ENCODE measurements at places on chromosomes 7 and 10.

GRCh38 chr7:26181474-26182227, 18.9 kb downstream of the HNRNPA2B1 start:
- DNase-seq: no peak

GRCh38 chr7:2604608-2605174, 27.1 kb upstream of the TTYH3 start:
- no peak for DNase-seq

DNA sequence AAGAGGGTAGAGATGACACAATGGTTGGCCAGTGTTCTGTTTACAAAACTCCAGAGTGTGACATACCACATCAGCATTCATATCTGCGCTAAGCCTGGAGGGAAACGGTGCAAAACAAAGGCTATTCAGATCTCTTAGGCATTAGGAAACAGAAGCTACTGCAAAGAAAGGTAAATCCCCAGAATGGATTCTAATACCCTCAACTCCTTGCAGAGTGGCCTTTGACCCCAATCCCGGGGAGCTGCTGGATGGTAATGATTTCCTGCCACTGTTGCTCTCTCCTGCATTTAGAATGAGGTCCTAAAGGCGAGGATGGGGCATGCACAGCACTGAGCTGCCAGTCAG, 65.2 kb downstream of the AOAH start:
- DNase-seq: no peak

DNA sequence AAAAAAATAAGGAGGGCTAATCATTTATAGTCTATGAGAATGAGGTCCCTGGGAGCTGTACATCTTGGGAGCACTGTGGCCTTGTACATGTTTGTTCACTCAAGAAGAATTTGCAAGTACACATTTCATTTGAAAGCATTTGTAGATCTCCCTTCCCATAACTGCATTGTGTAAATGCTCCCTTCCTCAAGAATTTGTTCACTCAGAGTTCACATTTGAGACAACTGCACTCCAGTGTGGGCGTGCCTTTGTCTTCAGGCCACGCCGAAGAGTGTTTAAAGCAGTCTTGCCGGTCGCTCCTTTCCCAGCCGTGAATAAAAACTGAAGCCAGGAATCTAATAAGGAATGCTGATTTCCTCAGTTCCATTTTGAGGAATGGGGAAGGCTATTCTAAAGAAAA, 291.1 kb upstream of the LYZL1 start:
- DNase-seq: no peak

GRCh38 chr10:44395396-44395795, 10.5 kb upstream of the CXCL12 start:
- no peak for DNase-seq

All from hindlimb muscle (tissue), 1 donor.